ENCODE measurements at places on chromosomes 6 and 20.
A peak's percentile ranks its signal among the peaks of the same experiment; 100 is the strongest.

DNA sequence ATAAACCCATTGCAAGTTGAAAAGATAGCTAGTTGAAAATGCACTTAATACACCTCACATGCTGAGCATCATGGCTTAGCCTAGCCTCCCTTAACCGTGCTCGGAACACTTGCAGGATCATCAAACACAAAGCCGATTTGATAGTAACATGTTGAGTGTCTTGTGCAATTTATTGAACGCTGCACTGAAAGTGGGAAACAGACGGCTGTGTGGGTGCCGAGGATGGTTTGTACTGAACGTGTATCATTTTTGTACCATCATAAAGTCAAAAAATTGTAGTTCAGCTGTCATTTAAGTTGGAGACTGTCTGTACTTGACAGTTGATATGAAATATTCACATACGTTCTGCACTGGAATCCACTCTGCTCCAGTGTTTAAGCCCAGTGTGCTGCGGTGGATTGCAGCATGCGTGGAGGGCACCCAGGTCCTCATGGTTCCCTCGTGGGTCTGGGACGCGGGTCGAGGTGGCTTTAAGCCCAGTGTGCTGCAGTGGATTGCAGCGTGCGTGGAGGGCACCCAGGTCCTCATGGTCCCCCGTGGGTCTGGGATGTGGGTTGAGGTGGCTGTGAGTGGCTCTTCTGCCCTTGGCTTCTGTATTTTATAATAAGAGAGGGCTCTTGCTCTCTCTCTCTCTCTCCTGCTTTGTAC, 77.0 kb downstream of the CDH4 start:
- DNase-seq, result no peak

DNA sequence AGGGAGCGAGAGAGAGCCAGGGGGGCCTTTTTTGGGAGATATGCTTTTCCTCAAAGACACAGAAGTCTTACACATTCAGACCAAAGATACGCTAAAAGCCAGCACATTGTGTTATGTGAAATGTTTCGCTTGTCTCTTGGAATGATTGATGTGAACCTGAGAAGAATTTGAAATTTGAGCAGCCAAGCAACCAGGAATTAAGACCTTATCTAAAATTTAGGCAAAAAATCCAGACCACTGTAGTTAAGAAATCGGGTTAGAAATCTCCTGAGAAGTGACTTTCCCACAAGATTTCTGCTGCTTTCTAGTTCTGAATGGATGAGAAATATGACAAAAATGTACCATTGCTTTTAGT, 223.2 kb upstream of the GMDS start:
- no peak for DNase-seq

GRCh38 chr20:64099086-64099786, 8.1 kb downstream of the NPBWR2 start:
- DNase-seq, result no peak

GRCh38 chr6:82783587-82784236, 281.9 kb downstream of the UBE3D start:
- DNase-seq, result no peak

- no peak for DNase-seq
These were observed 107.1 kb downstream of the COL12A1 start for GRCh38 chr6:75098709-75099108.

DNA sequence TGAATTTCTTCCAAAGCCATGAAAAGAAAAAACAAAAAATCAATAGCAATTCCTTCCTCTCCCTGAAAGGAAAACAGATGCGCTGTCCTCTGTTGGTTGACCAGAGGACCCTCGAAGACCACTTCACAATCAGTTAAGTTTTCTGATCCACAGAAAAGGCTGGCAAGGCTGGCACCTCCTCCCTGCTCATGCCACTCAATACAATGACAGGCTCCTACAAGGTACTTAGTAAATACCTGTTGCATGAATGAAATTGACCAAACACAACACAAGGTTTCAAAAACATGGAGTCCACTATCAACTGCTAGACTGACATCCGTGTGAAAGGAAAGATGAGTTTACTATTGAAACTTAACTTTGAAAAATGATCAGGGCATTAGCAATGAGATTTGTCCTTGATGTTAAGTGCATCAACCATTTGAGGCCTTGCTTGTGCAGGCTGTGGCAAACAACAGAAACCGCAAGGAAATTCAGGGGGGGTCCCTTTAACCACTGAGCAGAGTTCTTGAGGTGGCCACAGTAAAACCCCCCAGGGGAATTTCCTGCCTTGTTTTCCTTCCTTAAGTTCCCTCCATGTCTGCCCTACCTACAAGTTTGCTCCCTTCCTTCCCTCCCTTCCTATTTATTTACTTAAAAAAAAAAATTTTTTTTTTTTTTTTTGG, 27.9 kb upstream of the RTF2 start:
- DNase-seq, result peak; percentile 37

Data from stimulated activated CD4-positive, alpha-beta T cell treated with anti-CD3 and anti-CD28 coated beads, Interleukin-12 subunit alpha, Interleukin-12 subunit beta, amount 100 ng/mL, for 24 hours (primary cell).